ENCODE measurements at places on chromosomes 7 and 10.

DNA sequence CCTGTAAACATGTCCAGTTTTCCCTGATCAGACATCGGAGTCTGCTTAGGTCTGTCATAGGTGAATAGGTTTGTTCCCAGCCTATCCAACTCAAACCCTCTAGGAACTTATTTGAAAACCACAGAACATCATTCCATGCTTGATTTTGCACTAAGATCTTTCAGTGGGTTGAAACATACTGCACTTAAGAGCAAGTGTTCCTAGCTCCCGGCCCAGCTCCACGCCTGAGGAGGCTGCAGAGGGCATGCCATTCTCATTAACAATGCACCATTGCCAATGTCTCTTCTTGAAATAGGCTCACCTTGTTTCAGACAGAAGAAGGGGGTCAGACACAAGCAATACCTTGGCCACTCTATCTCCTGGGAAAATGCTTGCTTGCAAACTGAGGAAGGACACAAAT is 78.0 kb upstream of the EGR2 start:
- no peak for DNase-seq

- no peak for DNase-seq
Observed at GRCh38 chr10:114306116-114306973, 67.3 kb downstream of the VWA2 start.

GRCh38 chr10:7000061-7000460 is 410.8 kb downstream of the SFMBT2 start:
- DNase-seq: no peak

- peak; percentile 30 for DNase-seq
Observed at GRCh38 chr10:125048094-125048864, 106.4 kb downstream of the ZRANB1 start.

DNA sequence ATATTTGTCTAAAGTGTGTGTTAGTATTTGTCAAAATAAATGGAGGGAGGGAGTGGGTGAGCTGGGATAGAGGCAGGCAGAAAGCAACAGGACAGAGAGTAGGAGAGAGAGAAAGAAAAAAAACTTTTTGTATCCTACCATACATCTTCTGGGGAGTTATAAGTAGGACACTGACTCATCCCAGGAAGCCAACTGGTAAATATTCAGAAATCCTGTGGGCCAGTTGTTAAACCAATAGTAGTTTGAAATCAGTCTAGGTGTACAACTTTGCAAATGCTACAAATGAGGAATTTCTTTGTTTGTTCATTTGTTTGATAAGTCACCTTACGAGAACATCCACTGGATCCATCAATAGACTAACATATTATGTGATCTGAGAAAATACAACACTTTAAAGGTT is 980.9 kb downstream of the GATA3 start:
- DNase-seq: no peak

GRCh38 chr7:19268737-19269136 is 123.5 kb upstream of the FERD3L start:
- no peak for DNase-seq

- DNase-seq: no peak
Observed at GRCh38 chr10:71765176-71765904, 8.0 kb downstream of the VSIR start.

DNA sequence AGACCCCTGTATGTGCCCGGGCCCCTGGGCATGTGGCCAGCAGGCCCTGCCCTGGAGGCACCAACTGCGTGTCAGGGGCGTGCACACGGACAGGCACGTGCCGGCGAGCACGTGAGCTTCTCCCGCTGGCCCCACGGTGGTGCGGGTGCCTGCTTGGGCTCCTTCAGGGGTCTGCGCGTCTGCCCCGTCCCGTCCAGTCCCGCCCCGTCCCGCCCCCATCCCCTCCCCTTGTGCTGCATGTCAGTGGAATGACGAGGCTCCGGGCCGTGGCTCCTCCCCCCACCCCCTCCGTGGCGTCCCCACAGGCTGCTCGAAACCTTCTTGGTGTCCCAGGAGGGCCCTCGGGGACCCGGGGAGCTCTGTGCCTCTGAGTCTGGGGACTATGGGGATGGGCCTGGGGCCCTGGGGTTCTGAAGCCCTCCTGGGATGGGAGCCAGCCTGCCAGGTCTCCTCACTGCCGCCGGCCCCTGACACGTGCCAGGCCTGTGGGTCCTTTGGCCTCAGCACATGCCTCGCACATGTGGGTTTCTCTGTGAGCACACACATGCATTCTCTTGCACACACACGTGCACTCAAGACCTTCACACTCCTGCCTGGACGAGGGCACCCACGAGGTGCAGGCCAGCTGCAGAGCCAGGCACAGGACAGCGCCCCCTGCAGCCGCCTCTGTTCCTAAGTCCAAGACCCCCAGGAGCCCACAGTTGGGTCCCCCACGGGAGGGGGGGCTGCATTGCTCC is 27.5 kb upstream of the AMZ1 start:
- DNase-seq: no peak

DNA sequence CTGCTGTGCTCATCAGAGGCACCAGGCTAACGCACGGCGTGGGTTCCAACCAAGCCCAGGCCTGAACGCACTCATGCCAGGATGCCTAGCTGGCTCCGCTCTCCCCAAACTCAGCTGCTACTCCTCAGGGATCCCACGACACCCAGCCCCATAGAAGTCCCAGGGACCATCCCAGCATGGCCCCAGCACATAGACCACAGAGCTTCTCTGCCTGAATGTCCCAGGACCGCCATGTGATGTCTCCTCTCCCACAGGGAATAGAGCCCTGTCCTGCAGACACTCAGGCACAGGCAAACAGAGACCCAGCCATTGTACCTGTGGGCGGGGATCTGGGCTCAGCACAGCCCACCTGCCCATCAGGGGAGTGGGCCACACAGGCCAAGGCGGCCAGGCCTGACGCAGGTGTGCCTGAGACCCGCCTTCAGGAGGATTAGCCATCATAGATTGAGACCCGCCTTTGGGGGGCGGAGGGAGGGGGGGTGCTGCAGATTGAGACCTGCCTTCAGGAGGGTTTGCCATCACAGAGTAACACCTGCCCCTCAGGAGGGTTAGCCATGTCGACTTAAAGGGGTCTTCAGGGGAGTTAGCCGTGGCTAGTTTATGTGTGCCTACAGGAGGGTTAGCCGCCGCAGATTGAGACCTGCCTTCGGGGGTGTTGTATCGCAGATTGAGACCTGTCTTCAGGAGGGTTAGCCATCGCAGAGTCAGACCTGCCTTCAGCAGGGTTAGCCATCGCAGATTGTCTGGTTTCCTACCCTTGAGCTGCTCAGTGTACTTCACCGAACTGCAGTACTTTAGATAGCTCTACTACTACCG is 29.0 kb downstream of the RASGEF1A start:
- no peak for DNase-seq

GRCh38 chr7:158446281-158446680 is 141.3 kb downstream of the PTPRN2 start:
- DNase-seq: no peak

DNA sequence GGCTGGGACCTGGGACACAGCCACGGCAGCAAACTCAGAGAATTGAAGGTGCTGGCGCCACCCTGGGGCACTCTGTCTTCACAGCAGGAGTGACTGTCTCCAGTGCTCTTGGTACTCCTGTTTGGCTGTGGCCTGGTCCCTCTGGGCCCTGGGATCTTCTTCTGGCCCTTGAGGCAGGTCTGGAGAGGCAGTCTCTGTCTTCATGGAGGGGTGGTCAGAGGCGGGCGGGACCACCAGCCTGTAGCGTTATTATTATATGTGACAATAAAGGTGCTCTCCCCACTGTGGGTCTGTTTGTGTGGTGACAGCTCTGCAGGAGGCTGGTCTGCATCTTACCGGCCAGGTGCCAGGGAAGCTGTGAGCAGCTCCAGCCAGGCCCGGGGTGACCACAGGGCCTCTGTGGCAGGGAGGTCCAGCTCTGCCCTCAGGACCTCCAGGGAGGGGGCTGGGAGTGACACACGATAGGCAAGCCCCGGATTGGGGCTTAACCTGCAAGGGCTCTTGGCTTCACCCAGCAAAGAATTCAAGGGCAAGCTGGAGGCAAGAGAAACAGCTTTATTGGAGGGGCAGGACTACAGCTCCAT is 70.3 kb downstream of the MYL10 start:
- DNase-seq: no peak

DNA sequence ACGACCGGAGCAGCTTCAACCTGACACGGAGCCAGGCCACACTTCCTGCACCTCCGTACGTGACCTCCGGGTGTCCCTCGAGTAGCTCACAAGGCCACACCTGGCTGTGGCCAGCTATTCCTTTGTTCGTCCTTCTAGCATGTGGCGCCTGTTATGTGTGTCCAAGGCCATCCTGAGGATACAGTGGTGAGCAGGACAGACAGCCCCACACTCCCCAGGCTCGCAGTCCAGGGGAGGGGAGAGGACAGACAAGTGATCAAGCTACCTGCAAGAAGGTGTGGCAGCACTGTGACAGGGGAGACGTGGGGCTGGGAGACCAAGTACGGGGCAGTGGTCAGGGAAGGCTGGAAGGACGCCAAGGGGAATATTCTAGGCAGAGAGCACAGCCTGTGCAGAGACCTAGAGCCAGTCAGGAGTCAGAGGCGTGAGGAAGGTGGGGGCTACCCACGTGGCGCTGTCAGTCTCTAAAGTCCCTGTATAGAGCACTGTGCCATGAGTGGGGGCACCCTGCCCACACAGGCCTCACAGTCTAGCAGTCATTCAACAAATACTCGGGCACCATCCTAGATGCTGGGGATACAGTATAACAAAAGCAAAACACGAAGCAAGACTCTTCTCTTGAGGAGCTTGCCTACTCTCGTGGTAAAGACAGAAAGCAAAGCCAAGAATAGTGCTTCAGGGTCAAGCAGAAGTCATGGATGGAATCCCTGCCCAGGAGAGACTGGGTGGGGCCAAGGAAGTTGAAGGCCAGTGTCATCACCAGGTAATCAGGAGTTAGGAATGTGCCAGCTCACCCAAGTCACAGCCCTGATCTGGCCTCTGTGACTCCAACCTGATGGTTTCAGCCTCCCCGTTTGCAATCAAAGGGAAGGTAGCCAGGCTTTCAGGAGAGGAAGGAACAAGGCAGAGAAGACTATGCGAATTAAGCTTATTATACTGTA is 58.6 kb downstream of the PROSER2 start:
- no peak for DNase-seq

DNA sequence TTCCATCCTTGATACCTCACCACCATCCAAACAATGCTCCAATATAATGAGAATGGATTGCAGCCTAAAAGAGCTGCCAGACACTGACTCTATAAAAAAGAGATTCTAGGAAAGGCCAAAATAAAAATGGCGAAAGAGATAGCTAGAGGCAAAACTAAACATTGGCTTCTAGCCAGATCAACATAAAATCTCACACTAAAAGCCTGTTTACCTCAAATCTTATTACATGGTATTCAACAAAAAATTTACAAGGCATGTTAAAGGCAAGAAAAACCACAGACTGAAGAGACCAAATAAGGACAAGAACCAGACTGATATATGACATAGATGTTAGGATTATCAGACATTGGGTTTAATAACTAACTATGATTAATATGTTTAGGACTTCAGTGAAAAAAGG is 1127.0 kb downstream of the DNAJB9 start:
- no peak for DNase-seq

DNA sequence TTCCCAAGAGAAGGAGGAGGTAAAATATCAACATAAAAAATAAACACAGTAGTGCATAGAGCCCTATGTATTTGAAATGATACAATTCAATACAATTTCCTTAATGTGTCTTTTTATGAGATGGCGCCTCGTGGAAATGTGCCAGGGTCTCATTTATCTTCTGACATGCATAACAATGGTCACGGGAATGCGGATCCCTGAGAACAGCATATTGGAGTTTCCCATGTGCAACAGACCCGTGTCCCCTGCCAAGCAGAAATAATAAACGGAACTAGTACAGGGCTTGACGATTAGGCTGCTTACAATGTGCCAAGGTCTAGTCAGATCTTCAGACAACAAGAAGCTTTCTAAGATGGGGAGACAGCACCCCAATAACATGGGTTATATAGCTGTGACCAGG is 217.9 kb downstream of the ARHGAP21 start:
- DNase-seq: no peak

DNA sequence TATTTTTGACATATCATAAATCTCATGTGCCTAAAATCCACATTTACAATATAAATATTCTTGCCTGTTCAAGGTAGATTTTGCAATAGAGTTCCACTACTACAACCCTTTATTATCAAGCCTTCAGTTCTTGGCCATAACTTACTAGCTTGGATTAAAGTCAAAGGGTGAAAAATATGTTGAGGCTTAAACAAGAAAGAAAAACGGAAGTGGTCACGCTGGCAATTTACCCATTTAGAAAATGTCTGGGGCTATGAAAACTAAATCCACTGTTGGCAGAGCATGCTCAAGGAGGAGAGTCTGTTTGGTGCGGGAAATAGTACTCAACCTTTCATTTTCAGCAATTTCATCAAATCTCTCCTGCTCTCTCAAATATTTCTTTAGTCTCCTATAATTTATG is 209.8 kb upstream of the RHOBTB1 start:
- no peak for DNase-seq

GRCh38 chr7:71995111-71995510 is 417.0 kb downstream of the CALN1 start:
- DNase-seq: no peak

- no peak for DNase-seq
Observed at GRCh38 chr10:125607689-125608290, 75.2 kb downstream of the TEX36 start.

DNA sequence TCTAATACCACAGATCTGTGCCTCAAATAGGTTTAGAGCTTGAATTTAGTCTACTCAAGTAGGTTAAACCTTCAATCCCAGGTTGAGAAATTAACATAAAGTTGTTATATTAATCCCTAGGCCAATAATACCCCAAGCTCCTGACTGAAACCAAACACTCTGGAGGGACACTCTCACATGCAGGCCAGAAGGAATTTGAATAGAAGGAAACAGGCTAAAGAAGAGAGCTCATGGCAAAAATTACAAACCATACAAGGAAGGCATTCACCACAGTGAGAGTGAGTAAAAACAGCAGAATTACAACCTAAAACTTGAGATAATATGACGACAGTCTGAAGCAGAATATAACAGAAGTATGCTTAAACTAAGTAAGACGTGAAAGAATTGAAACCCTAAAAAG is 76.1 kb upstream of the PDK4 start:
- no peak for DNase-seq

GRCh38 chr10:1395025-1395480 is 338.9 kb downstream of the WDR37 start:
- DNase-seq: no peak

GRCh38 chr10:61621605-61622051 is 41.1 kb upstream of the CABCOCO1 start:
- DNase-seq: peak; percentile 68

- DNase-seq: no peak
Observed at GRCh38 chr7:151248346-151249033, at the start of gene SMARCD3. Gene SMARCD3, minus strand, starts transcription at chr7:151248694. Its CDS starts 132 bp downstream, at chr7:151248562.

GRCh38 chr7:6092953-6093354 is 61.8 kb downstream of the ANKRD61 start:
- no peak for DNase-seq

- DNase-seq: no peak
Observed at GRCh38 chr7:154167051-154167450, 114.9 kb downstream of the DPP6 start.
